Kidney (tissue), 22 donors: ENCODE measurements at places on chromosomes 7 and 10. TPM values are rescaled to one million over a fixed set of nuclear protein-coding genes. Genes with fewer than 3 reads are reported as not detected.

CFAP46 gene
- total RNA-seq: 8.3 TPM

C1QL3 gene
- not detected for total RNA-seq

MNX1 gene
- 1.1 TPM for total RNA-seq

TMEM196 gene
- total RNA-seq: 0.06 TPM

LEP gene
- total RNA-seq: not detected
